CD4-positive, alpha-beta T cell treated with Interleukin-12 subunit alpha and Interleukin-12 subunit beta, for 1 hour (primary cell): ENCODE measurements at places on chromosomes 3 and 15.

- no peak for DNase-seq
These were observed 592.8 kb downstream of the FOXP1 start for GRCh38 chr3:70990723-70991122.

DNA sequence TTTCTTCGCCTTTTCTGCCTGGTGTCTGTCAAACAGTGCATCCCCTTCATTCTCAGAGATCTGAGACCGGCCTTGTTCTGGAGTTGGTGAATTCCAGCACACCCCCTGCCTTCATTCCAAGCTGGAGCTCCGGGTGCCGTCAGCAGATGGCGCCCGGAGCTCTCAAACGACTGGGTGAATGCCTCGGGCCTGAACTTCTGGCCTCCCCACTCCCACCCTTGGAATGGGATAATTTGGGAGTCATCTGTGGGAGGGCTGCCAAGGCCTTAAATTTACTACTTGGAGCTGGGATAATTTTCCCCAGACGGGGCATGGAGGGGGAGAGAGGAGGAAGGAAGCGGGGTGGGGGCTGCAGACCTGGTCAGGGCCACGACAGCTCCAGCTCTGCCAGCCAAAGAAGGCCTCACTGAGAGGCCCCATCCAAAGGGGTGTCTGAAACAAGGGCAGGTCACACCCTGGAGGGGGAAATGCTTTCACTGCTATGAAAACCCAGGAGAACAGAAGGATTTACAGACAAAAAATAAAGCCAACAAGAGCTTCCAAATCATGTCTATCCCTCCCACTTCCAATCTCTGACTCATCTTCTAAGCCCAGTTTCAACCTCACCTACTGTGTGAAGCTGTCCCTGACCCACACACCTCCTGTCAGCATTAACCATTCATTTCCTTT, 187.9 kb downstream of the OPA1 start:
- DNase-seq, result peak; percentile 11

DNA sequence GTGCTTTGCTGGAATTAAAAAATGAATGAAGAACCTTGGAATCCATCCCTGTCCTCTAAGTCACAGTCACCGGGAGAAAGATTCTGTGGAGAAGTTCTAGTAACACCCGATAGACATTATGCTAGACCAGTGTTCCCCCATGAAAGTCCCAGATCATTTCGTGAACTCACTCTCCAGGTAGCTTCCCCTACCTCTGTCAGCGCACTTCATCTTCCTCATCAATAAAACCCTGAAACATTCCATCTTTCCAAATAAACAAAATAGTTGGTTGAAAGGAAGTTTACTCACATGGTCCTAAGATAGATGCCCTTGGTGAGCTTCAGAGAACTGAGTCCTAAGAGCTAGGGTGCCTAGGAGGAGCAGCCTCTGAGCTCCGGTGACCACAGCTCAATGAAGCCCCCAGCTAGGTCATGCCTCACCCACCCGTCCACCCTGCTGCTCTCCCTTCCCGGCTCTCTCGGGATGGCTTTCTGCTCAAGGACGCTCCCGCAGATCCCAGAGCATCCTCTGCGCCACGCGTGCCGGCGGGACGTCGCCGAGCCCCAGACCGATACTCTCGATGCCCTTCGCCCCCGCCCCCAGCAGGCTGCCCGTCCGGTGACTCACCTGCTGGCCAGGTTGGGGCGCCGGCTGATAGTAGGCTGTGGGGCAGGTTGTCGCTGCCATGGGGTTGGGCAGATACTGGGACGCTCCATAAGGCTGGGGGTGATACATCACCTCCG, 776 bp downstream of the VGLL3 start:
- no peak for DNase-seq

DNA sequence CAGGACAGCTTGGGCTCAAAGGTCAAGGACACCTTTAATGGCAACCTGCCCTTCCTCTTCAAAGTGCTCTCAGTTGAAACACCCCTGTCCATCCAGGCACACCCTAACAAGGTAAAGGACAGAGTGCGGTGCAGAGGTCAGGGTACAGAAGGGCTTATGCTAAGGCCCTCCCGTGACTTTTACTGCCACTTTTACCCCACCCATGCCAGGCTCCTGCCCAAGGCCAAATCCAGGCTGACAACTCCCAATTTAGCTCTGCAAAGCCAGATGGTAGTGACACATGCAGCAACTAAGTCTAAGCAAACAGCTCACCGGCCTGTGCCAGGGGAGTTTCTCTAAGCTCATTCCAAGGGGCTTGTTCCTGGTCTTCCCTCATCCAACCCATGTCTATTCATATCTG, 1.6 kb downstream of the MPI start:
- no peak for DNase-seq

DNA sequence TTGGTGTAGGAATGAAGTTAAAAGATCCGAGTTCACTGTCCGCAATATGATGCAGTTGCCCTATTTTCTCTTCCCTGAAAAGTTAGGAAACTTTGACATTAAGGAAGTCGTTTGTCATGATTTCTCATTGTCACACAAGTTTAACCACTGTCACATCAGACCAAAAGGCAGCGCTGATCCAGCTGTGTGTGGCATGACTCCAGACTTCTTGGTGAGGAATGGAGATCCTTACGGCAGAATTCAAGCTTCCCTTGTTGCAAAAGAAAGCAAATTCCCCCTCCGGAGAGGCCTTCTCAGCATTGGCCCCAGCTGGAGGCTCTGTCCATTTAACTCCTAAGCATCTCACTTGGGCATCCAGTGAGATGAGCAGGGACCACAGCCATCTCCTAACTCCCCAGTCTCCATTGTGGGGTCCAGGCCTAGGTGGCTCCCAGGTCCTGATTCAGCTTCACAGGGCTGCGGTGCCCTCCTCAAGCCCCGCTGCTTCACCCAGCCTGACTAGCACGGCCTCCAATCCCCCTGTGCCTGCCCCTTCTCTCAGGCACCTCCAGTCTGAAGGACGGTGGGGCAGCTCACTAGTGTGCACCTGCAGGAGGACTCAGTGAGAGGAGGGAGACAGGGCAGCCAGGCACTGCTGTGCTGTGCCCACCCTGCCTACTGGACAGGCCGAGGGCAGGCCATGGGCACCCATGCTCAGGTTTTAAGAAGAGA, 159.5 kb downstream of the CHSY1 start:
- no peak for DNase-seq

DNA sequence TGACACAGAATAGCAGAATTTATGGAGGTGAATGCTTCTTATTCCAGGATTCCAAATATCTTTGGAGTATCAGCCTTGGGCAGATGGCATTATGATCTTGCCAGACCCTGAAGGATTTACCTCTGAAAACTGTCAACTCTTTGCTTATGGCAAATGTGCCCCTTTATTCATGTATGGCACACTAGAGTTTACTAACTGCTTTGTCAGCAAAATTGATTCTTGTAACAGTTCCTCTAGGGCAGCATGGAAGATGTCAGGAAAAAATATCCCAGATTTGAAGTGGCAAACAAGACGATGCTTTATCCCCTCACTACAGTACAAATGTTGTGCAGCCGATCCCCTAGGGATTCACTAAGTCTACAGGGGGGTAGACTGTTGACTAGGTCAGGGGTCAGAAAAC, 79.7 kb downstream of the EDEM1 start:
- no peak for DNase-seq

GRCh38 chr3:134597390-134597970, 53.3 kb downstream of the KY start:
- DNase-seq, result no peak

DNA sequence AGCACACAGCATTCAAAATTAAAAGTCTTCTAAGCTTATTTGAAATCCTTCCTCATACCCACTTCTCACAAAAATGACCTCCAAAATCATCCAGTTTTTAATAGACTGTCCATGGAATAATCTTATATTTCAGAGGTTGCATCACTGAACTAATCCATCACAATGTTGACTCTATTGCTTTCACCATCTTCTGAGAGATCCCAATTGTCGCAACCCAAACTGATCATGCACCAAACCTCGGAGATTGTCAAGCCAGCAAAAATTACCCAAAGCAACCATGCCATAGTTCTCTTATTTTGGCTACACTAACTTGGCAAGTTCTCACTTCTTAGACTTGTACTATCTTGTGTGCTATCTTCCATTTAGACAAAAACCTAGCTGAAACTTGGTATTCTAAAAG, 75.5 kb downstream of the LRRFIP2 start:
- no peak for DNase-seq

DNA sequence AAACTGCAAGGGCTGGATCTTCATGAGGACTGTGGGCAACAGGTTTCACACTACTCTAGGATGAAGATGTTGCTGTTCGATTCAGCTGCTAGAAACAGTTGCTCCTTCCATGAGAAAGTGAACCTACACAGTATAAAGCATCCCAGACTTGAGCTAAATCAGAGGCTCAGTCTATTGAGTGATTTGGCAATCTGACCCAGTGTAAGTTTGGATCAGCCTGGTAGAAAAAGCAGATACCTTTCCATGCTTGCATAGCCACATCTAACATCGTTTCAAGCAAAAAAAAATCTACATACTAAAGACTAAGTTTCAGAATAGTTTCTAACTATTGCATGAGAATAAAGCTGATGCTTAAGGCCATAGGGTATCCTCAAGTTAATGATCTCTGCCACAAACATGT, 4.6 kb downstream of the UQCC5 start:
- no peak for DNase-seq

DNA sequence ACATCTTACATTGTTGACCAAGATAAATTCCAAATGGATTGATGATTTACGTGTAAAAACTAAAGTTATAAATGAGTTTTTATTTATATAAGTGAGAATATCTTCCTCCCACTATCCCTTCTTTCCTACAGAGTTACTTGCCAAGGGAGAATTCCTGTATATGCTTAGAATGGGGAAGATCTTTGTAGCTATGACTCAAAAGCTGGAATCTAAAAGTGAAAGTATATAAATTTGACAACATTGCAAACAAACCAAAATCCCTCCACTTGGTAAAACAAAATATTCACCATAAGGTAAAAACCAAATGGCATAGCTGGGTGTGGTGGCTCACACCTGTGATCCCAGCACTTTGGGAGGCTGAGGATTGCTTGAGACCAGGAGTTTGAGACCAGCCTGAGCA, 52.7 kb upstream of the GCNT3 start:
- no peak for DNase-seq

GRCh38 chr15:88399021-88399685, 68.0 kb downstream of the MRPL46 start:
- no peak for DNase-seq

DNA sequence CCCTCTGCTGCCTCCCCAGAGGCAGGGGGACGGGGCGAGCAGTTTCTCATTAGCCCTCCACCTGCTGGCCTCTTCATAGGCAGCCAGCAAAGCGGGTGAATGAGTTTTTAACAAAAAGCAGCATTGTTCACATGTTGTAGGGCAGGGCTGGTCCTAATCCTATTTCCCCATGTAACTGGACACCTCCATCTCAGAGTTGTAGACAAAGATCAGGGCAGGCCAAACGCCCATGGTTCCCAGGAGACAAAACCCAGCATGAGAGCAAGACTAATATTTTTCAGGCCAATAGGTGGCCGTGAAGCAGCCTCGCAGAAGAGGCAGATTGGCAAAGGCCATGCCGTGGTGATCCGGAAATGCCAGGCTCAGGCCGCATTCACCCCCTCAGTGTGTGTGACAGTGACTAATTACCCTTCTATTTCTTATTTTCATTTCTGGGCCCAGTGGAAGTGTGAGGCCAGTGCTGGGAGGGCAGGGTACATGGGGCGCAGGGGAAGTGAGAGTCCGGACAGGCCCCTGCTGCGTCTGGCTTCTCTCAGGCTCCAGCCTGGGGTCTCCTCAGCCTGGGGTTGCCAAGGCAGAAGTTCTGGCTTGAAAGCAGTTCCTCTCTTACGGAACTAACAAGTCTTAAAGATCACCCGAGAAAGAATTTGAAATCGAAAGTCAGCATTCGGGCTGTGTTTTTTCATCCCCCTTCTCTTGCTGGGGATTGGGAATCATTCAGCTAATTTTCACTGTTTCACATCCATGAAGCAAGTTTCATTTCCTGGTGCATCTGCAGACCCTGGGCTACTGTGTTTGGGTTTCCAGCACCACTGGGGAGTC, 64.8 kb downstream of the BOC start:
- no peak for DNase-seq

GRCh38 chr3:149042789-149043386, 43.4 kb downstream of the HLTF start:
- no peak for DNase-seq

GRCh38 chr3:171384101-171384891, 75.9 kb downstream of the TNIK start:
- DNase-seq, result no peak

DNA sequence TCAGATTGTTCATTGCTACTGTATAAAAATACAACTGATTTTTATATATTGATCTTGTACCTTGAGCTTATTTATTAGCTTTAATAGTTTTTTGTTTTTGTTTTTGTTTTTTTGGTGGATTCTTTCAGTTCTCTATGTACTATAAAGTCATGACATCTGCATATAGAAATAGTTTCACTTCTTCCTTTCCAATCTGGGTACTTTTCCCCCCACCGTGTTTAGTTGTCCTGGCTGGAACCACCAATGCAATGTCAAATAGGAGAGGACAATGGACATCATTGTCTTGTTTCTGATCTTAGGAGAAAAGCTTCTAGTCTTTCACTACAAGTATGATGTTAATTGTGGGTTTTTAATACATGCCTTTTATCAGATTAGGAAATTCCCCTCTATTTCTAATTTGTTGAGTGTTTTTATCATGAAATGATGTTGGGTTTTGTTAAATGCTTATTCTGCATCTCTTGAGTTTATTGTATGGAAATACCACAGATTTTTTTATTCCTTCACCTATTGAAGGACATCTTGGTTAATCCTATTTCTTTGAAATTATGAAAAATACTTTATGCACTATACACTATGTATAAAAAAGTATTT, 2.8 kb upstream of the XCR1 start:
- DNase-seq, result no peak

- peak; percentile 59 for DNase-seq
These were observed 36.2 kb downstream of the CDCP1 start for GRCh38 chr3:45109771-45110508.

DNA sequence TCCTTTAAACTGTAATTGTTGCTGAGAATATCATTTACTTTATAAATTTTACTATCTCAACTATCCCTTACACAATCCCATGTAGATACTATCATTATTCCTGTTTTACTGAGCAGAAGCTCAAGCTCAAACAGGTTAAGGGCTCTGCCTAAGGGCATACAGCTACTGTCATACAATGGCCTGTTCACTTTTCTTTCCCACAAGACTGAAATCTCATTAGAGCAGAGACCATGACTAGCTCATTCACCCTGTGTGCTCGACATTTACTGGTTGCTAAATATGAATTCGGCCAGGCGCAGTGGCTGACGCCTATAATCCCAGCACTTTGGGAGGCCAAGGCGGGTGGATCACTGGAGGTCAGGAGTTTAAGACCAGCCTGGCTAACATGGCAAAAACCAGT, 1.6 kb upstream of the MESP2 start:
- DNase-seq, result no peak

- no peak for DNase-seq
These were observed 331.9 kb upstream of the WNT5A start for GRCh38 chr3:55819005-55819404.

GRCh38 chr15:59642351-59642750, 15.0 kb downstream of the GTF2A2 start:
- DNase-seq, result no peak

GRCh38 chr3:177551431-177551836, 354.2 kb upstream of the TBL1XR1 start:
- peak; percentile 14 for DNase-seq

DNA sequence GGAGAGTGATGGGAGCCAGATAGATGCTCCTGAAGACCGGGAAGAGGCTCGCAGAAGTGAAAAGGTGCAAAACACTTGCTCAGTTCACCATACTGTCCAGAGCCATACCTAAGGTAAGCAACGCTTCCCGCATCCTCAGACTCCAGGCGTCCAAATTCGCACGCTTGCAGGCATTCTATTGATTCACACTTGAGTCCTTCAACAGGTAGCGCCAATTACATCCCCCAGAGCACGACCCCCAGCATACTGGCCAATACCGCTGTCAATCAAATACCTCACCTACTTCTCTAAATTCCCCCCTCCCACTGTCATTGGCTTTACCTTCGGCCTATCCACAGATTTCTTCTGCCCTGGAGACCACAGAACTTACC, 361 bp upstream of the STXBP5L start:
- no peak for DNase-seq
